ENCODE measurements at places on chromosomes 1 and 21.
A peak's percentile ranks its signal among the peaks of the same experiment; 100 is the strongest.

DNA sequence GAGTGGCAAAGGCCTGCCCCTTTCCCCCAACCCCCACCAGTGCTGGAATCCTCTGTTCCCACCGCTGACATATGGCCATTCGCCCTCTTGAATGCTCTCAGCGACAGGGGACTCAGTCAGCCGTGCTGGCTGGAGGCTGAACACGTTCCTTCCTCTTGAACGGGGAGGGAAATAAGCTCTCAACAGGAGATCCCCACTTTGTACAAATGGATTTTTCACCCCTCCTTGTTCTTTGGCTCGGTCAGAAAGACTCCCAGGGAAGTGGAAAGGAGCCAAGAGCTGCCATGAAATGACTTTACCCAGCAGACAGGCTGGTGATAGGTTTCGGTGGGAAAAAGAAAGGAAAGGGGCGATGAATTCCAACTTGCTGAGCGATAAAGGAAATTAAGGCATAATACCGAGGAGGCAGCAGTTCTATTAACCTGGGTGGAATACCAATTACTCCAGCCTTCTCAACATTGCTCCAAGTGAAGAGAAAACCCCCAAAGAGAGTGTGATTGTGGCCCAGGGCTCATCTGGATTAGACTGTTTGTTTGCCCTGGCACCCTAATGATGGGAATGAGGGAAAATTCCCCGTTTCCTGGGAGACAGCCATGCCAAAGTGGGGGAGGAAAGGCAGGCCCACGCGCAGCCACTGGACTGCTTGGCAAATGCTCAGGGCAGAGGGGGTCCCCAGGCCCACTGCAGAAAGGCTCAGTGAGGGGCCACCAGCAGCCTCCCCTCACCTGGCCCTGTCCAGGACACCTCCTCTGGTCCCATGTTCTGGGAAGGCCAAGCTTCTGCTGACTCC is 23.9 kb downstream of the LRP8 start:
- H3K4me3 ChIP-seq, result no peak overlapping the region
- H3K36me3 ChIP-seq, result no peaks in the 10 kb centered on the region
- H3K27me3 ChIP-seq, result no peaks in the 10 kb centered on the region
- no peak overlapping the region for H3K27ac ChIP-seq
- no peak for DNase-seq

DNA sequence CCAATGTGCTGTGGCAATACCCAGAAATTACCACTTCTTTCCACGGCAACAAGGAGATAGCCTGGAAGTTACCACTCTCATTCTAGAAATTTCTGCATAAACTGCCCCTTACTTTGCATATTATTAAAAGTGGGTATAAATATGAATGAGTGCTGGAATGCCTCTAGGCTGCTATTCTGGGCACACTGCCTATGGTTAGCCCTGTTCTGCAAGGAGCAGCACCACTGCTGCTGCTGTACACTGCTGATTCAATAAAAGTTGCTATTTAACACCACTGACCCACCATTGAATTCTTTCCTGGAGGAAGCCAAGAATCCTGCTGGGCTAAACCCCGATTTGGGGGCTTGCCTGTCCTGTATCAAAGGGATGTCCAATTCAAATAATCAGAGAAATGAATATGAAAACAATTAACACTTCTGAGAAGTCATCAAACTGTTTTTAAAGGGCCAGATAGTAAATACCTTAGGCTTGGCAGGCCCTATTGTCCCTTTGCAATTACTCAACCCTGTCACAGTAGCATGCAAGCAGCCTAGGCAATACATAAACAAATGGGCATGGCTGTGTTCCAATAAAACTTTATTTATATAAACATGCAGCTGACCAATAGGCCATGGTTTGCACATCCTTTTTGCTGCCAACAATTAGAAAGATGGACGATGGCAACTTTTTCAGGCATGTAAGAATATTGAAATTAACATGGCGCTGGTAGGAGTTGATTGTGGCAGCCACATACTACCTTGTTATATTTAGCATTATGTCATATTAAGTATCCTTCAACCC is 369.4 kb upstream of the B3GALT2 start:
- H3K27ac ChIP-seq, result no peak overlapping the region
- no peak for DNase-seq
- no peak overlapping the region for H3K4me3 ChIP-seq

- no peaks in the 10 kb centered on the region for H3K27me3 ChIP-seq
- H3K4me1 ChIP-seq, result no peaks in the 10 kb centered on the region
- no peak overlapping the region for H3K4me3 ChIP-seq
- DNase-seq, result no peak
- no peak overlapping the region for H3K27ac ChIP-seq
Measured at GRCh38 chr1:77010937-77011336, 143.7 kb downstream of the ST6GALNAC5 start.

GRCh38 chr1:112729909-112730308 is 14.8 kb upstream of the PPM1J start:
- no peaks in the 10 kb centered on the region for H3K4me1 ChIP-seq
- H3K27ac ChIP-seq, result no peak overlapping the region
- no peak for DNase-seq
- H3K4me3 ChIP-seq, result no peak overlapping the region

DNA sequence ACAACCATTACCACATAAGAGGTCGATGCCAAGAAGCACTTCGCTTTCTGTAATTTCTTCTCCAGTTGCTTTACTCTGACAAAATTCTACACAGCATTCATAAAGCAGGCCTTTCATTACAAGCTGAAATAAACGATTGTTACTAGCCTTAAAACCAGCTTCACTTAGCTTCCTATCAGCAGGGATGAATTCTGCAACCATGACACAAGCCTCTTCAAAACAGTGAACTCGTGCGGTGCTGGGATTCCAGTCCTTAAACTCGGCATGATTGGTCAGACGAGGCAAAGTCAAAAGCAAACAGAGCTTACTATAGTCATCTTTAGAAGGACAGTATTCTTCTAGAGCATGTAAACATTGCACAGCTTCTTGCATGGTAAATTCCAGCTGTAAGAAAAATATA is 30.6 kb downstream of the WDR47 start:
- DNase-seq, result no peak
- no peak overlapping the region for H3K4me3 ChIP-seq
- H3K4me1 ChIP-seq, result no peaks in the 10 kb centered on the region
- peaks cover 13% of the 10 kb centered on the region for H3K36me3 ChIP-seq

DNA sequence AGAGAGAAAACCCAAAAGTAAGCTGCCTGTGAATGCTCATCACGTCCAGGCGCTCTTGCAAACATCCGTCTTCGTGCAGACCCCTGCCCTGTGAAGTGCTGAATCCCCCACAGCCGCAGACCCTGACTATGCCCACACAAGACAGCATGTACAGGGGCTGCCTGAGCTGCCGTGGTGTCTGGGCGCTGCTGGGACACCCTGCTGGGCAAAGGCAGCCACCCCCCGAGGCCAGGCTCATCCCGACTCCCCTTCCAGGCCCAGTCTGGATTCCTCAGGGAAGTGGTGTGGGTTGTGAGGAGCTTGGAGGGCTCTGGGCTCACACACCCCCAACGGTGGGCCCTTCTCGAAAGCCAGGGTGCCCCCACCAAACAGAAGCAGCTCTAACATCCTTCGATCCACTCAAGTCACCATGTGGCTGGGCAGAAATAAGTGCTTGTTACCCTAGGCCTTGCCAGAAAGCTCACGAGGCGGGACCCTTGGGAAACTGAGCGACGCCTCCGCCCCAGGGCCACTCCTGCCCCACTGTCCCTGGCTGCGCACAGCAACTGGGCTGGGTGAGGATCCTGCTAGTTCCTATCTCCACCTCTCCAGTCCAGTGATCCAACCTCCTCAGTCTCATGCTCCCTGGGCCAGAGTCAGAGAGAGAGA is 4.8 kb upstream of the WNT9A start:
- H3K27ac ChIP-seq, result no peak overlapping the region
- no peaks in the 10 kb centered on the region for H3K36me3 ChIP-seq
- peaks cover 46% of the 10 kb centered on the region for H3K27me3 ChIP-seq
- peak; percentile 34 for DNase-seq
- H3K4me3 ChIP-seq, result no peak overlapping the region

- no peak overlapping the region for H3K27ac ChIP-seq
- no peaks in the 10 kb centered on the region for H3K4me1 ChIP-seq
- peaks cover 6% of the 10 kb centered on the region for H3K27me3 ChIP-seq
- no peak for DNase-seq
- no peaks in the 10 kb centered on the region for H3K36me3 ChIP-seq
Measured at GRCh38 chr1:13832536-13832935, 132.5 kb downstream of the PRDM2 start.

- H3K27me3 ChIP-seq, result no peaks in the 10 kb centered on the region
- H3K4me3 ChIP-seq, result no peak overlapping the region
- no peak overlapping the region for H3K27ac ChIP-seq
- H3K4me1 ChIP-seq, result no peaks in the 10 kb centered on the region
- H3K36me3 ChIP-seq, result no peaks in the 10 kb centered on the region
Measured at GRCh38 chr21:46126309-46127238, 28.7 kb downstream of the COL6A2 start.

- H3K4me1 ChIP-seq, result peaks cover 16% of the 10 kb centered on the region
- H3K27me3 ChIP-seq, result peaks cover 66% of the 10 kb centered on the region
- H3K36me3 ChIP-seq, result peaks cover 4% of the 10 kb centered on the region
- peak overlapping the region; percentile 79 for H3K4me3 ChIP-seq
- peak overlapping the region; percentile 64 for H3K27ac ChIP-seq
- peak; percentile 68 for DNase-seq
Measured at GRCh38 chr1:184387476-184388318, 868 bp downstream of the C1orf21 start.

GRCh38 chr1:232403017-232403714 is 226.8 kb downstream of the SIPA1L2 start:
- no peak for DNase-seq
- H3K4me3 ChIP-seq, result no peak overlapping the region
- H3K4me1 ChIP-seq, result no peaks in the 10 kb centered on the region
- H3K27ac ChIP-seq, result no peak overlapping the region

DNA sequence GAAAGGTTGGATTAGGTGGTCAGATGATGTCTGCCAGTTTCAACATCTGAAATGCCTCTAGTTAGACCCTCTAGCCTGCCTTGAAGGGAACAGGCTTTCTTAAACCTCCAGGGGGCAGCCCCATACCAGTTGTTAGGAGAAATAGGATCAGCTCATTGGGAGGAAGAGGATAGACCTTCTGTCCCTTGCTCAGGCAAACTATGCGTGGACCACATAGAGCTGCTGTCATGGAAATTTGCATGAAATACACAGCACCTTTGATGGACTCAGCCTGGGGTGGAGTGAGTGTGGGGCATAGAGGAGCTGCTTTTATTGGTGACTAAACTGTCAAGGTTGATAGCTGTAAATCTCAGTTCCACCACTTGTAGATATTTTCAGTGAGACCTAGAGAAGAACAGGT is 38.4 kb upstream of the SPAG17 start:
- H3K4me3 ChIP-seq, result no peak overlapping the region
- H3K4me1 ChIP-seq, result no peaks in the 10 kb centered on the region
- no peak overlapping the region for H3K27ac ChIP-seq
- no peak for DNase-seq
- H3K27me3 ChIP-seq, result no peaks in the 10 kb centered on the region
- H3K36me3 ChIP-seq, result no peaks in the 10 kb centered on the region

GRCh38 chr1:54046671-54047383 is 6.2 kb downstream of the TMEM59 start:
- H3K27me3 ChIP-seq, result no peaks in the 10 kb centered on the region
- peaks cover 18% of the 10 kb centered on the region for H3K4me1 ChIP-seq
- H3K36me3 ChIP-seq, result peaks cover 28% of the 10 kb centered on the region
- DNase-seq, result no peak
- H3K27ac ChIP-seq, result no peak overlapping the region
- no peak overlapping the region for H3K4me3 ChIP-seq

DNA sequence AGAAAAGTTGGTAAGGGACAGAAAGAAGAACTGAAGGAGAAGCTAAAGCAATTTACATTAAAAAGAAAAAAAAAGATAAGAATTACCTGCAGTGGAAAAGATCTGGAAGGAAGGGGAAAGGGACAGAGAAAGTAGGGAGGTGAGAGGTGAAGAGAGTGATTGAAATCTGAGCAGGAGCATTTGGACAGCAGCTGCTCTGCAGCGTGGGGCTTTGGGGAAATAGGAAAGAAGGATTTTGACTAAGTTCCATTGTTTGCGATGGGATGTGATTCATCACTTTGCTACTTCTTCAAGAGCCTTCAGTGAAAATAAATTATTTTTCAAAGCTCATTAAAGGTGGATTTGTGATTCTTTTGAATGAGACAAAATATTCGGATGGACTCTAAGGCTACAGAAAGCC is 26.1 kb upstream of the NMNAT2 start:
- no peaks in the 10 kb centered on the region for H3K36me3 ChIP-seq
- H3K4me1 ChIP-seq, result no peaks in the 10 kb centered on the region
- peaks cover 23% of the 10 kb centered on the region for H3K27me3 ChIP-seq
- no peak for DNase-seq
- no peak overlapping the region for H3K27ac ChIP-seq

DNA sequence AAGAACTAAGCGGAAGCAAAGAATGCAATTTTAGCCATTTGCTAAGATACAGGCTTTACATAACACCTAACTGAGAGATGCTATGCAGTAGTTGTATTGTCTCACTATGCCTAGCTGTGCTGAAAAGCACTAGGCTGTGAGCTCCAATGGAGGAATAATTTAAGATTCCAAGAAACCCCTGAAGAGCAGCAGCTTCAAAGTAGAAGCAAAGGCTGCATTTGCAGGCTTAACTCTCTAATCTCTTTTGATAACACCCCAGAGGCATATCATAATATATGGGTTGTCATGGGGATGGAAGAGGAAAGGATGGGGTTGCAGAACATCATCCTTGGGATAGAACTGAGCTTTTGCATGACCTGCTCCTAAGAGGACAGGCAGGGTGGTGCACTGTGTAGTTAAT is 102.0 kb downstream of the ERG start:
- no peak for DNase-seq
- H3K36me3 ChIP-seq, result no peaks in the 10 kb centered on the region
- peaks cover 13% of the 10 kb centered on the region for H3K27me3 ChIP-seq
- H3K4me3 ChIP-seq, result no peak overlapping the region

GRCh38 chr1:71796006-71796405 is 486.3 kb downstream of the NEGR1 start:
- H3K36me3 ChIP-seq, result no peaks in the 10 kb centered on the region
- H3K4me3 ChIP-seq, result no peak overlapping the region
- no peak overlapping the region for H3K27ac ChIP-seq
- H3K27me3 ChIP-seq, result no peaks in the 10 kb centered on the region

- H3K27ac ChIP-seq, result no peak overlapping the region
- DNase-seq, result no peak
- H3K36me3 ChIP-seq, result no peaks in the 10 kb centered on the region
- H3K4me1 ChIP-seq, result peaks cover 37% of the 10 kb centered on the region
- no peaks in the 10 kb centered on the region for H3K27me3 ChIP-seq
- H3K4me3 ChIP-seq, result no peak overlapping the region
Measured at GRCh38 chr1:27615346-27616192, 11.6 kb upstream of the AHDC1 start.
